ENCODE measurements at places on chromosomes 16 and 17.

- no peak for DNase-seq
These were observed 35.9 kb upstream of the ACSM2B start for GRCh38 chr16:20611975-20612481.

- DNase-seq = no peak
These were observed 56.8 kb downstream of the SLC47A1 start for GRCh38 chr17:19590451-19590850.

- DNase-seq = no peak
These were observed 24.9 kb downstream of the LITAFD start for GRCh38 chr16:8907096-8907495.

- DNase-seq = no peak
These were observed 30.7 kb downstream of the KNOP1 start for GRCh38 chr16:19687279-19687678.

GRCh38 chr16:29012913-29013553, 28.2 kb downstream of the LAT start:
- DNase-seq = no peak
